ENCODE measurements at places on chromosomes 1 and 21.

DNA sequence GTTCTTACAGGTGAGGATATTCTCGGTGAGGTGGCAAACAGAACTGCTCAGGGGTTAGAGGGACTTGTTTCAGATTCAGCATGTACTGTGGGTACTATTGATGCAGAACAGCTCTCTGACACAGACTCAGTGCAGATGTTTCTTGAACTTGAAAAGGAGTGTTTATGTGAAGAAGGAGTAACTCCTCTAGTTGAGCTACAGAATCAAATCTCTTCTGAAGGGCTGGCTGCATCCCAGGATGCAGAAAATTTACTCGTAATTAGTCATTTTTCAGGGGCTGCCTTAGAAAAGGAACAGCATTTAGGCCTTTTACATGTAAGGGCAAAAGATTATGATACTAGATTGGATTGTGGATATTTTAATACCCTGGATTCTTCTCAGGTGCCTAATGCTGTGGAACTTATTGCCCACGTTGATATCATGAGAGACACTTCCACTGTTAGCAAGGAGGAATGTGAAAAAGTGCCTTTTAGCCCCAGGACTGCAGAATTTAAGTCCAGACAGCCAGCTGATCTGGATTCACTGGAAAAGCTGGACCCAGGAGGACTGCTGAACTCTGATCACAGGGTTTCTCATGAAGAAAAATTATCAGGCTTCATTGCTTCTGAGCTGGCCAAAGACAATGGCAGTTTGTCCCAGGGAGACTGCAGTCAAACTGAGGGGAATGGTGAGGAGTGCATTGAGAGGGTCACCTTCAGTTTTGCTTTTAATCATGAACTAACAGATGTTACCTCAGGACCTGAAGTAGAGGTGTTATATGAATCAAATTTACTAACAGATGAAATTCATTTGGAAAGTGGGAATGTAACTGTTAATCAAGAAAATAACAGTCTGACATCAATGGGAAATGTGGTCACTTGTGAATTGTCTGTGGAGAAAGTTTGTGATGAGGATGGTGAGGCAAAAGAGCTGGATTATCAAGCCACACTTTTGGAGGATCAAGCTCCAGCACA, 79.6 kb upstream of the BMP8A start:
- no peak for DNase-seq

DNA sequence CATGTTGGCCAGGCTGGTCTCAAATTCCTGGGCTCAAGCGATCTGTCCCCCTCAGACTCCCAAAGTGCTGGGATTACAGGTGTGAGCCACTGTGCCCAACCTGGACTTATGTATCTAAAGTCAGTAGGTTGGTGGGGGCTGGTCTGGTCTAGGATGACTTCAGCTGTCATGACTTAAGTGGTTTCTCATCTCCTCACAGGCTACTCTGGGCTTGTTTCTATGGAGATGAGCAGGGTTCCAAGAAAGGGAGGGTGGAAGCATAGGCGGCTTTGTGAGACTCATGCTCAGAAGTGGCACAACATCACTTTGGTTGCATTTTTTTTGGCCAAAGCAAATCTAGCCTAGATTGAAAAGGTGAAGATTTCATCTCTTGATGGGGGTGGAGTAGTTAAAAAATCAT, 115.9 kb upstream of the IVNS1ABP start:
- DNase-seq = no peak

- no peak for DNase-seq
Measured at GRCh38 chr1:239126884-239127283, 259.5 kb upstream of the CHRM3 start.

- DNase-seq = no peak
Measured at GRCh38 chr1:100353071-100353801, 930 bp downstream of the CDC14A start.

GRCh38 chr1:27868932-27869718, 3.2 kb upstream of the THEMIS2 start:
- no peak for DNase-seq

DNA sequence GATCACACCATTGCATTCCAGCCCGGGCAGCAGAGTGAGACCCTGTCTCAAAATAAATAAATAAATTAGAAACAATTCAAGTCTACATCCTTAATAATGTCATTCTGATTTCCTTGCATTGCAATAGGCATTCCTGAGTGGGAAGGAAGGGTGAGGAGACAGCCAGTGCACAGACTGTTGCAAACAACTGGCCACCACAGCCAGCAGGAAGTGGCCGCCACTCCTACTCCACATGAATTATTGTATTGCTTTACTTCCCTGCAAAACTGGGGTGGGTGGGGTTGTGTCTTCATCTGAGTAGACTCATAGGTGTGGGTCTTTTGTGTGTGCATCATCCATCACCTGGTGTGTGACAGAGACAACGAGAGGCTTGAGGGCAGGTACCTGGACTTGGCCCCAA, 60.1 kb downstream of the OPTC start:
- no peak for DNase-seq

GRCh38 chr1:33332357-33332789, 11.5 kb upstream of the A3GALT2 start:
- no peak for DNase-seq

Data from DMS79 (cell line).